ENCODE measurements at places on chromosomes 2 and 18. TPM values are rescaled to one million over a fixed set of nuclear protein-coding genes. Genes with fewer than 3 reads are reported as not detected.

DNA sequence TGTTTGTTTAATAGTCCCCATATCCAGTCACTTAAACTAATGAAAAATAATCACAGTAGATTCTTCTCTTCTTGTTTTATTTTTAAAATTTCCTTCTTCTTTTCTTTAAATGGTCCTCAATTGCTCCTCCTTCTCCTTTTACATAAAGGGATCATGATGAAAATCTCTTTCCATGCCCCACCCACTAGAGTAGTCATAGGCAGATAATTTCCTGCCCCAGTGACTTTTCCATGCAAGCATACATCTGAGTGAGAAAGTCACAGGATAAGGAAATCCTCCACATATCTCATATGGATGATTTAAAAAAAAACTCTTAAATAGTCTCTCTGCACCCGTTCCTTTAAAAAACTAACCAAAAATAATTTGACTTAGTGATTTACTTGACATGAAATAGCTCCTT is 552.3 kb upstream of the SETBP1 start:
- DNase-seq: no peak
- H3K4me1 ChIP-seq: no peaks in the 10 kb centered on the region
- no peaks in the 10 kb centered on the region for H3K27me3 ChIP-seq
- H3K4me3 ChIP-seq: no peak overlapping the region

DNA sequence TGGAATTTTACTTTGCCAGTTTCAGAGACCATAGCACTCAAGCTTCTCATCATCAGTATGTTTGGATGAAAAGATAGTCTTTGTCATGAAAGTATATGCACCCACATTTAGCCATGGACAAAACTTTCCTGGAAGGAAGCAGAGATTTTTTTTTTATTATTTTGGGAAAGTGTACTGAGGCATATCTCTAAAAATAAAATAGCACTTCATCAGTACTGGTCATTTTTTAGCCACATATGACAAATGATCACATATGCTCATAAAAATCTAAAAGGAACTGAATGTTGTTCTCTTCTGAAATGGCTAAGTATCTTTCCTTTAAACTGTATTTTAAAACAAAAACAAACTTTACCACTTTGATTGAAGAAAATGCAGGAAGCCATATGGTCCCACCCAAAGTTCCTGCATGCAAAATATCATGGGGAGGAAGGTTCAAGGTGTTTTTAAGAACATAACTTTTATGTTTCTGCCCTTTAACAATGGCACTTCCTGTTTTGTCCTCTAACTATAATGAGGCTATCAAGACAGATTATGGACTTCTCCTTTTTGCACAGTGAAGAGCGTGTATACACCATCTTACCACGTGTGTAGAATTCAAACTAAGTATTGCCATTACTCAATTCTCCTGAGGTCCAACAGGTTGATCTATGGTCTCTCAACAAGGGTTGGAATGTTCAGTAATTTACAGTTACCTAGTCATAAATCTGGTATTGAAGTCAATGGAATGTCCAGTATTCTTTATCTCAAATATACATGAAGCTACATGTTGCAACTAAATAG is 77.1 kb upstream of the SLC39A10 start:
- H3K4me1 ChIP-seq: no peaks in the 10 kb centered on the region
- no peak for DNase-seq
- no peaks in the 10 kb centered on the region for H3K36me3 ChIP-seq
- no peak overlapping the region for H3K4me3 ChIP-seq
- H3K27ac ChIP-seq: no peak overlapping the region

DNA sequence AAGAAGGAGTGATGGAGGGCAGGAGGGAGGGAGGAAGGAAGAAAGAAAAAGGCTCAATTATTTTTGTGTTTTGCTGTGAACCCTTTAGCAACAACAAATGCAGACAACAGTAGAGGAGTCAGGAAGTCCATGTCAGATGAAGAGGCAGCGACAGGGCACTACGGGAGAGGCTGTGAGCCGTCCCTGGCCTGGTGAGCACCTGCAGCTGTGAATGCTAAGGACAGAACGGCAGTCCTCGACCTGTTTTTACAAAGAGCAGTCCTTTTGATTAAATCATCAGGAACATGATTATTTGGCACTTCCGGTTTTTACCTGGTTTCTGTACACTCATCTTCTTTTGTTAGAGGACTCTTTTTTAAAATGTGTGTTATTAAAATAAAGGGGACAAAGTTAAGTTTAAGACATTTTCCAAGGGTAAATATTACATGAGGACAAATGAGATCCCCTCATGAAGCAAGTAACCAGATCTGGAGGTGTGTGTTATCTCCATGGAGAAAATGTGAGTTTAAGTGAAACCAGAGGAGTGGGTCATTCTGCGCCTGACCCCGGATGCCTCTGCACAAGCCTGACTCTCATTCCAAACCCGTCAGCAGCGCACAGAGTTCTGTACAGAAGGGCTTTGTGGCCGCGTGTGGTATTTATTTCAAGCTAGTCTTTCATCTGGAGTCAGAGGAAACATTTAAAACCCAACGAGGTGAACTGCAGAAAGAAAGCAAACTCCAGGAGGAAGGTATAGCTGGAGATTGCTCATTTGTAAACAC is 492.5 kb downstream of the SOX11 start:
- H3K36me3 ChIP-seq: no peaks in the 10 kb centered on the region
- no peak overlapping the region for H3K27ac ChIP-seq
- H3K27me3 ChIP-seq: no peaks in the 10 kb centered on the region
- DNase-seq: no peak

- H3K27ac ChIP-seq: no peak overlapping the region
- no peak for DNase-seq
- no peaks in the 10 kb centered on the region for H3K27me3 ChIP-seq
- H3K4me1 ChIP-seq: peaks cover 5% of the 10 kb centered on the region
- H3K36me3 ChIP-seq: no peaks in the 10 kb centered on the region
These were observed 48.7 kb downstream of the LYPD1 start for GRCh38 chr2:132621131-132621875.

- no peaks in the 10 kb centered on the region for H3K36me3 ChIP-seq
- no peak overlapping the region for H3K27ac ChIP-seq
- no peak overlapping the region for H3K4me3 ChIP-seq
- H3K4me1 ChIP-seq: no peaks in the 10 kb centered on the region
- no peak for DNase-seq
These were observed 28.0 kb downstream of the LDLRAD4 start for GRCh38 chr18:13246591-13246990.

GATA6 gene
- total RNA-seq: 0.09 TPM

SH3RF3 gene
- 0.42 TPM for total RNA-seq

NT5DC4 gene
- not detected for total RNA-seq

AKAIN1 gene
- total RNA-seq: not detected

DNA sequence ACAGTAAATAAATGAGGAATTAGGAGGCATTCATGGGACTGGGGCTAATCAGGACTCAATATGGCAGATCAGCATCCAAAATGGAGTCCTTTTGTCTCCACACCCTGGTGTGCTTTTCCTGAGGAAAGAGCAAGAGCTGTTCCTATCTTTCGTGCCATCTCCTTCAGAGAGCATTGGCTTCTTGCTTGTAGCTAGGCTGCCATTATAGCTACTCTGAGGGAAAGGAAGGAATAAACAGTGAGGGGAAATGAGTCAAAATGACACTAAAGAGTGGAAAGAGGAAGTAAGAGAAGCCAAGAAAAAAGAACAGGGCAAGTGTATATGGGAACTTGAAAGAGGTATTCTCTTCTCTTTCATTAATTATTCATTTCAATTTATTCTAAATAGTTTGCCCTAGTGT is 8.4 kb upstream of the NMI start:
- no peaks in the 10 kb centered on the region for H3K4me1 ChIP-seq
- DNase-seq: no peak
- H3K27me3 ChIP-seq: no peaks in the 10 kb centered on the region
- no peaks in the 10 kb centered on the region for H3K36me3 ChIP-seq
- no peak overlapping the region for H3K4me3 ChIP-seq

DNA sequence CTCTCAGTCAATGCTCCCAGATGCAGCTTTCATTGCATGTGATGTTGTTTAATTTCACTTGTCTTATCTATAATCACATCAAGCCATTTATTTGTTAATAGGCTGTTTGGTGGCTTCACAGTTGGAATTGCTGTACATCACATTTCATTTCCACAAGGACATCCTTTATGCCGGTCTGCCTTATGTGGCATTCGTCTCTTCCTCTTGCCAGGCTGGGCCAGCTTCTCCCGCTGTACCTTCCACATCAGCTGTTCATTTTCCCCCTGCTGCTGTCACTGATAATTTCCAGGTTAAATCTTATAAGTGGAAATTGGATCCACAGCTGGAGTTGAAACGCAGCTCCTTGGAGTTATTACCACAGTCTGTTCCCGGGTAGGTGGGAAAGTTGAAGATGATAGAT is 110.6 kb downstream of the DPP10 start:
- H3K27me3 ChIP-seq: no peaks in the 10 kb centered on the region
- DNase-seq: no peak
- H3K36me3 ChIP-seq: no peaks in the 10 kb centered on the region
- H3K4me1 ChIP-seq: peaks cover 3% of the 10 kb centered on the region
- no peak overlapping the region for H3K27ac ChIP-seq

GRCh38 chr2:193496786-193497185 is 1302.1 kb upstream of the TMEFF2 start:
- no peak overlapping the region for H3K4me3 ChIP-seq
- no peak overlapping the region for H3K27ac ChIP-seq
- no peaks in the 10 kb centered on the region for H3K36me3 ChIP-seq
- no peaks in the 10 kb centered on the region for H3K27me3 ChIP-seq
- H3K4me1 ChIP-seq: no peaks in the 10 kb centered on the region
- no peak for DNase-seq

- no peaks in the 10 kb centered on the region for H3K4me1 ChIP-seq
- no peaks in the 10 kb centered on the region for H3K36me3 ChIP-seq
- H3K27ac ChIP-seq: no peak overlapping the region
- no peaks in the 10 kb centered on the region for H3K27me3 ChIP-seq
- no peak for DNase-seq
These were observed 94.8 kb upstream of the CYRIA start for GRCh38 chr2:16760426-16760825.

CXCR4 gene
- total RNA-seq: 1.3 TPM

CCT4 gene
- total RNA-seq: 342 TPM

DSC2 gene
- total RNA-seq: 39.7 TPM

- H3K27ac ChIP-seq: no peak overlapping the region
- no peak overlapping the region for H3K4me3 ChIP-seq
- H3K27me3 ChIP-seq: peaks cover 100% of the 10 kb centered on the region
These were observed 1.1 kb upstream of the HOXD9 start for GRCh38 chr2:176121190-176122051.

- no peaks in the 10 kb centered on the region for H3K27me3 ChIP-seq
- no peak overlapping the region for H3K27ac ChIP-seq
- no peaks in the 10 kb centered on the region for H3K36me3 ChIP-seq
- no peak for DNase-seq
- no peaks in the 10 kb centered on the region for H3K4me1 ChIP-seq
- H3K4me3 ChIP-seq: no peak overlapping the region
These were observed 40.7 kb upstream of the GALR1 start for GRCh38 chr18:77208964-77209363.

- no peaks in the 10 kb centered on the region for H3K4me1 ChIP-seq
- no peak for DNase-seq
- H3K4me3 ChIP-seq: no peak overlapping the region
- no peaks in the 10 kb centered on the region for H3K27me3 ChIP-seq
- H3K36me3 ChIP-seq: no peaks in the 10 kb centered on the region
- no peak overlapping the region for H3K27ac ChIP-seq
These were observed 145.4 kb upstream of the PGAP1 start for GRCh38 chr2:197071790-197072436.

GRCh38 chr18:79600141-79600540 is 79.5 kb upstream of the CTDP1 start:
- no peaks in the 10 kb centered on the region for H3K36me3 ChIP-seq
- no peak for DNase-seq
- H3K4me1 ChIP-seq: no peaks in the 10 kb centered on the region
- H3K27me3 ChIP-seq: no peaks in the 10 kb centered on the region
- no peak overlapping the region for H3K27ac ChIP-seq

- H3K4me3 ChIP-seq: peak overlapping the region; percentile 58
- H3K27me3 ChIP-seq: peaks cover 17% of the 10 kb centered on the region
These were observed 12.8 kb upstream of the HMSD start for GRCh38 chr18:63936156-63936931.

- H3K27me3 ChIP-seq: no peaks in the 10 kb centered on the region
- no peak overlapping the region for H3K4me3 ChIP-seq
- no peaks in the 10 kb centered on the region for H3K4me1 ChIP-seq
- H3K27ac ChIP-seq: no peak overlapping the region
These were observed 88.7 kb downstream of the HDAC4 start for GRCh38 chr2:239312081-239312511.

GRCh38 chr2:51612387-51612786 is 580.5 kb upstream of the NRXN1 start:
- no peak for DNase-seq
- no peaks in the 10 kb centered on the region for H3K36me3 ChIP-seq
- no peak overlapping the region for H3K4me3 ChIP-seq
- H3K27ac ChIP-seq: no peak overlapping the region

DNAJC5G gene
- total RNA-seq: 1.4 TPM

COLEC12 gene
- 2.3 TPM for total RNA-seq

- H3K4me3 ChIP-seq: peak overlapping the region; percentile 90
- peaks cover 23% of the 10 kb centered on the region for H3K4me1 ChIP-seq
- DNase-seq: no peak
- peaks cover 6% of the 10 kb centered on the region for H3K27me3 ChIP-seq
- H3K27ac ChIP-seq: peak overlapping the region; percentile 32
- H3K36me3 ChIP-seq: peaks cover 22% of the 10 kb centered on the region
These were observed 3.6 kb downstream of the IGFBP2 start for GRCh38 chr2:216636551-216637450.

C18orf54 gene
- total RNA-seq: 28.8 TPM

DNA sequence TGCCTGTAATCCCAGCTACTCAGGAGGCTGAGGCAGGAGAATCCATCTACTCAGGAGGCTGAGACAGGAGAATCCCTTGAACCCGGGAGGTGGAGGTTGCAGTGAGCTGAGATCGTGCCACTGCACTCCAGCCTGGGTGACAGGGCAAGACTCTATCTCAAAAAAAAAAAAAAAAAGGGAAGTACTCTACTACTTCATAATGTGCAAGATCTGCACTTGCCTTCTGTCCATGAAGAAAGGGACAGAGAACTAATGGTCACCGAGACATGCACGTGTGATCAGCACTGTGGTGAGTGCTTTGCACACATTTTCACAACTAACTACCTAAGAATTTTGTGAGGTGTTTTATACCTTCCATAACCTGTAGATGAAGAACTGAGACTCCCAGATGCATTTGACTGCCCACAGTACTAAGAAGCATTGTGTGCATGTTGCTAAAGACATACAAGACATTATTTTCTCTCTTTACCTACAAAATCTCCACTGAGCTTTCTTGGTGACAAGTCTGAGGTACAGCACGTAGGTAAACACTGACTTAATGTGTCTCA is 784.8 kb upstream of the ID2 start:
- no peak for DNase-seq
- H3K27me3 ChIP-seq: no peaks in the 10 kb centered on the region
- no peak overlapping the region for H3K4me3 ChIP-seq
- H3K27ac ChIP-seq: no peak overlapping the region

FAM110C gene
- 13.2 TPM for total RNA-seq

DNA sequence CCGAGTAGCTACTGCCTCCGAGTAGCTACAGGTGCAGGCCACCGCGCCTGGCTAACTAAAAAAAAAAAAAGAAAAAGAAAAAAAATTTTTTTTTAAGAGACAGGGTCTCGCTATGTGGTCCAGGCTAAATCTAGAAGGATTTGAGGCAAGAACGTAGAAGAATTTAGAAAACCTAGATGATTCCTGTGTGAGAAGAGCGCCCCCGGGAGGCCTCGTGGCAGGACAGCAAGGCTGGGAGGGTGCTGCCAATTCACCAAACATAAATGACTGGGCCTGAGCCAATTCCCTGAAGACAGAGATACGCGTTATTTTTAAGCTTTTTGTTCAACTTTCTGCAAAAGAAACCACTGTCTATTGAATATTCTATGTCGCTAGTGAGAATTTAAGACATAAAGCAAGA is 90.1 kb upstream of the TGFA start:
- no peaks in the 10 kb centered on the region for H3K27me3 ChIP-seq
- no peak overlapping the region for H3K4me3 ChIP-seq
- no peak overlapping the region for H3K27ac ChIP-seq

GPR35 gene
- not detected for total RNA-seq
